Stimulated activated CD4-positive, alpha-beta T cell treated with anti-CD3 and anti-CD28 coated beads, TNF-alpha, amount 100 ng/mL, for 1 hour (primary cell): ENCODE measurements at places on chromosomes 16 and 17.

DNA sequence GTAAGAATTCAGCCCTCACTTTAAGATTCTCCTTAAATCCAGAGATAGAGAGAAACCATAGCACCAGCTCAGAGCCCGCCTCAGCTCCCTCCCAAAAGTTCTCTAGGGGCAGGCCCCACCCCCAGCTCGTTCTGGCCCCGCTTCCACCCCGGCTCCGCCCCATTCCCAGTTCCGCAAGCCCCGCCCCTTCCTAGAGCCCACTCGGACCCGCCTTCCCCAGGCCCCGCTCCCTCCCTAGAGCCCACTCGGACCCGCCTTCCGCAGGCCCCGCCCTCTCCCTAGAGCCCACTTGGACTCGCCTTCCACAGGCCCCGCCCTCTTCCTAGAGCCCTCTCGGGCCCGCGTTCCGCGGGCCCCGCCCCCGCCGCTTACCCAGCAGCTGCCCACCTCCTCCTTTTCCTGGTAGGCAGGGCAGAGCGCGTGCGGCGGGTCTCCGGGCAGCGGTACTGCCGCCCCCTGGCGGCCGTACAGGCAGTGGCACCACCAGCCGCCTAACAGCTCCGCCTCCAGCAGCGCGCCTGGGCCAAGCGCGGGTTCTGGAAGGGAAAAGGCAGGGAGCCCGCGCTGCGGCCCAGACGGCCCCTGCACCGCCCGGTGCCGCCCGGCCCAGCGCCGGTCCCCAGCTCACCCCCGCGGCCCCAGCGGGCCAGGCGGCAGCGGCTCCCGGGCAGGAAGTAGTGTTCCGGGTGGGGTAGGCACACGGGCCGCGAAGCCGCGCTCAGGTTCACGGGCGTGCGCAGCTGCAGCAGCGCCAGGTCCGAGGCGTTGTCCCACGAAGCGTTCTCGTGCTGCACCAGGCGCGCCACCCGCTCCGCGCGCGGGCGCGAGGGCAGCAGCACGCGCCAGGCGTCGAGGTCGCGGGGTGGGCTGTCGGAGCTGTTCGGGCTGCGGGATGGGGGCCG is 6.8 kb upstream of the PRSS8 start:
- peak; percentile 91 for DNase-seq

- DNase-seq, result no peak
Measured at GRCh38 chr16:79480056-79480455, 120.5 kb downstream of the MAF start.

- DNase-seq, result no peak
Measured at GRCh38 chr16:87582966-87583325, 19.4 kb upstream of the JPH3 start.

DNA sequence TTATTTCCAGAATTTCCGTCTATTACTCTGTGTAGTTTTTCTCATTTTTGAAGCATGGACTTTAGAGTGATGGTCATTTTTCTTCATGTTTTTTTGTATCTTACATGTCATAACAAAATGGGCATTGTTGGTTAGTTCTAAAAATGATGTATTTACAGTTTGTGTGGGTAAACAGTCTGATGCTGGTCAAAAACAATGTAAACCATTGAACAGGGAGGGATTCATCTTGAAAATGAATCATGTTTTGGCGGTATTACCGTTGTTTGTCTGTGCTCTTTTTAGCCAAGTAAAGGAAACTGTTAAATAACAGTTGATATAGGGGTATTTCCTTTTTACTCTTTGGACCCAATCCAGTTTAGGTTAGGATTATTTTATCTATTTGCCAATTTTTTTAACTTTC is 315.8 kb downstream of the BCAS3 start:
- no peak for DNase-seq

- no peak for DNase-seq
Measured at GRCh38 chr16:78483124-78483992, 383.9 kb downstream of the WWOX start.

DNA sequence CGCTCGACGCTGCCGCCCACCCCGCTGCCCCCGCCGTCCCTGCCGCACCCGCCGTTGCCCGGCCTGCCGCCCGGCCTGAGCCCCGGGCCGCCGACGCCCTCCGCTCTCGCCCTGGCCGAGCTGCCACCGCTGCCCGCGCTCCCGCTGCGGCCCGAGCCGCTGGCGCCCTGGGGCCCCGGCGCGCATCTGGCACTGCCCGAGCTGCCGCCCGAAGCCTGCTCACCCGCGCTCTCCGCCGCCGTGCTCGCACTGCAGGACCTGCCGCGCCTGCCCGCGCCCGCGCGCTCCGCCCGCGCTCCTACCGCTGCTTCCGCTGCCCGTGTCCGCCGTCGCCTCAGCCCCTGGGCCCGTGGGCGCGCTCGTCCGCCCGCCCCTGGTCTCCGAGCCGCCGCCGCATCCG is 8.4 kb upstream of the CLDN9 start:
- no peak for DNase-seq

DNA sequence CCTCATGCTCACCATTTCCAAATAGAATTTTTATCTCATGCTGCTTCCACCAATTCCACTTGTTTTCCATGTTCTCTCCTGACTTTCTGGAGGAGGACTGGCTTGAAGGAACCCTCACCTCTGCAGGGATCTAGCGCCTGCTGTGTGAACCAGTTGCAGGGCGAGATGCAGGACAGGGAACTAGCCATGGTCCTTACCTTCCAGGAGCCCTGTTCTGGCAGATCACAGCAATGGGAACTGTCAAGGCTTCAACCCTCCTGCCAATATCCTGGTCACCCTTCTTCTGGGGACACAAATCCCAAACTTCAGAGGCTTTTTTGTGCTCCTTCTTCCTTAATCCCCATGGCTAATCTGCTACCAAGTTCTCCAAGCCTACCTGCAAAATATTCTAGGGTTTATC is 60.4 kb upstream of the MMP2 start:
- DNase-seq, result no peak

DNA sequence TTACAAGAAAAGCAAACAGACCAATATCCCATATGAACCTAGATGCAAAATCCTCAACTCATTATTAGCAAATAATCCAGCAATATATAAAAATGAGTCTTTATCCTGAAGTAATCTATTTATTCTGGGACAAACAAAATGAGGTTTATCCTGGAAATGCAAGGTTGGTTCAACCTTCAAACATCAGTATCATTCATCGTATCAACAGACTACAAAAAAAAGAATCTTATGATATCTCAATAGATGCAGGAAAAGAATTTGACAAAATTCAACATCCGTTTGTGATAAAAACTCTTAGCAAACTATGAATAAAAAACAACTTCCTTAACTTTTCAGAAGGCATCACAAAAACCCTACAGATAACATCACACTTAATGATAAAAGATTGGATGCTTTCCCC is 18.4 kb upstream of the BAIAP2 start:
- DNase-seq, result no peak

GRCh38 chr16:25707982-25708583 is 16.3 kb downstream of the HS3ST4 start:
- DNase-seq, result no peak

- no peak for DNase-seq
Measured at GRCh38 chr17:61382796-61383688, 16.6 kb upstream of the TBX2 start.

DNA sequence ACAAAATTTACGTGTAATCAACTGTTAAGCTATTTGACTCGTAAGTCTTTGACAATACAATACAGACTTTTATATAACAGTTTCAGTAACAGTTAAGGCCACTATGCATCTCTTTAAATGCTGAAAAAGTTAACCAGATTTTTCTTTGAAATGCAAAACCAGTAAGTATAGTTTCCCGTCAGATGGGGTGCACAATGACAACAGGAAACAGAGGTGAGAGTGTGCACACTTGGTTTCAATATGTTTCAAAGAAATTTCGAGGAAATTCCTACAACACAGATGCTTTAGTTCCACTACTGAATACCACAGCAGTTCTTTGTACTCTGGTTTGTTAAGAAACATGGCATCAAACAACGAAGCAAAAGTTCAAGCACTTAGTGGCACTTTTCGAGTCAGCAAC is 48.4 kb downstream of the RNF157 start:
- no peak for DNase-seq

GRCh38 chr16:8867216-8867931 is 1.4 kb downstream of the CARHSP1 start:
- DNase-seq, result no peak

GRCh38 chr16:11350921-11351335 is 5.7 kb downstream of the RMI2 start:
- no peak for DNase-seq

- DNase-seq, result no peak
Measured at GRCh38 chr17:8447799-8448198, 12.1 kb downstream of the NDEL1 start.

- no peak for DNase-seq
Measured at GRCh38 chr17:70332356-70333210, 163.3 kb downstream of the KCNJ2 start.

GRCh38 chr17:13597723-13598347 is 3.9 kb downstream of the HS3ST3A1 start:
- no peak for DNase-seq

- no peak for DNase-seq
Measured at GRCh38 chr17:76696763-76697701, 13.7 kb downstream of the MXRA7 start.

DNA sequence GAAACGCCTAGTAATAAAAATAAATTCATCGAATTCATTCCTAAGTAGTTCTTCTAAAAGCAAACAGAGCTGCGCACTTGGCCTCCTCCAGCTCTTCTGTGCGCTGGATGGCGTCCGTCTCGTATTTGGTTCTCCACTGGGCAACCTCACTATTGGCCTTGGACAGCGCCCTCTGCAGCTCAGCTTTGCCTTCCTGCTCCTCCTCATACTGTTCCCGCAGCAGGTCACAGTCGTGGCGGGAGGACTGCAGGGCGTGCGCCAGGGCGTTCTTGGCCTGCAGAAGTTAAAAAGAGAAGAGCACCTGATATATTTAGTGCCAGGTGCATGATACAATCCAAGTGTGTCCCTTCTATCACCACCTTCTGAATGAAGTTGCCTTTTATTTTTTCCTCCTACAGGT is 21.8 kb downstream of the MYH3 start:
- DNase-seq, result no peak

- no peak for DNase-seq
Measured at GRCh38 chr17:51706093-51706492, 445.7 kb downstream of the UTP18 start.

- DNase-seq, result no peak
Measured at GRCh38 chr17:8051831-8052230, 13.0 kb downstream of the ALOX15B start.

DNA sequence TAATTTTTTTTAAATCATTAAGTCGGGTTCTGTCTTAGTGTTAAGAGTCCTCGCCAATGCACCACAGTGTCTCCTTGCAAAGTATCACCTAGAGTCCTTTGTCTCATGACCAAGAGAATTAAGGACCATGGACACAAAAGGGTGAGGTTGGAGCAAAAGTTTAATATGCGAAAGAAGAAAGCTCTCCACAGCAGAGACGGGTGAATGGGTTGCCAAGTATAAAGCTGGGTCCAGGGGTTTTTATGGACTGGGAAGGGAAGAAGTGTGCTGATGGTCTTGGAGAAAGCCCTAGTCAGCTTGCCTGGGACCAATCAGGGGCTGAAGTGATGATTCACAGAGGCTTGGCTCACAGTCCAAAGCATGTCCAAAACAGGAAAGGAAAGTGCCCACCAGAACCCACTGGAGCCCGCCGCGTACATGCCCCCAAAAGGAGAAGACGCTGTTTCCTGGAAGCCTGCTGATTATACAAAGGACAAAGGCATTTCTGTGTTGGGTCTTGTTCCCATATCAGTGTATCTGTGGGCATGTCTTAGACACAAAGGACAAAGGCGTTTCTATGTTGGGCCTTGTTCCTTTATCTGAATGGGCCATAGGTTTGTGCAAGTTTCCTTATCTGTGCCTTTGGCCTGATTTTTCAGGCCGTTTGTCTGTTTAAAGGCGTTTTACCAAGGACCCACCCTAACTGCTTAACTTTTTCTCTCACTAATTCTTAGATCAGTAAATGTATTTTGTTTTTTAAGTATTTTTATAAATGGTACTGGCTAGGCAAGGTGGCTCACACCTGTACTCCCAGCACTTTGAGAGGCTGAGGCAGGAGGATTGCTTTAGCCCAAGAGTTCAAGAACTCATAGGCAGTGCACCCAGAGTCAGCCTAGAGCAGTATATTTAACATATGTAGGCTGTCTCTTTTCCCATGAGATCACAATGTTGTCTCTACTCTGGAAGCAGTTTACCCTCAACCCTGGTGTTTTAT is 28.7 kb upstream of the ATF7IP2 start:
- DNase-seq, result no peak

DNA sequence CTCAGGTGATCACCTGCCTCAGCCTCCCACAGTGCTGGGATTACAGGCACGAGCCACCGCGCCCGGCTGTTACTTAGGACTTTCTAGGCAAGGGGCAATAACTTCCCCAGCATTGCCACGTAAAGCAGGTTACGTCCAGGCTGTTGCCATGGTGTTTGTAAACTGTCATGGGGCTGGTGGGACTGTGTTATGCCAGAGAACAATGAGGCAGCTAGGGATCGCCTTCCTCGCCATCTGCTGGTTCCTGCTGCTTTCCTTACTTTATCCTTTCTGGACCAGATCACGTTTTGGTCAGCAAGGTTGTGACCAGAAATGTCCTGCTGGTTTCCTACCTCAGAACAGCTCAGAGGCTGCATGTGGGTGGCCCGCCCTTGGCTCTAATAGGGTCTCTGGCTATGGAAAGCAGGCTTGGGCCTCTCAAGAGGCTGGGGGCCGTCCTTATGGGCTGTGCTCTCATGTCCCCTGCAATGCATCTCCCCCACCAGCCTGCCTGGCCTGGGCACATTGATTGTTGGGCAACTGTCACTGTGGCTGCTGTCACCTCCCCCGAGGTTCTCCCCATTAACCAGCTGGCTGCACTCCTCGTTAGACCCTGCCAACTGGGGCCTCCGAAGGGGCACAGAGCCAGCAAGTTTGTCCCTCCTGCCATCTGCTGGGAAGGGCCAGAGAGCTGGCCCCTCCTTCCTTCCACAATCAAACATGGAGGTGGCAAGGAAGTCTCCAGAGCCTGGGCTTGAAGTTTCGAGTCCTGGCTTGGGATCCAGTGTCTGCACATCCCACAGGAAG is 28.2 kb upstream of the ZC3H18 start:
- DNase-seq, result no peak

DNA sequence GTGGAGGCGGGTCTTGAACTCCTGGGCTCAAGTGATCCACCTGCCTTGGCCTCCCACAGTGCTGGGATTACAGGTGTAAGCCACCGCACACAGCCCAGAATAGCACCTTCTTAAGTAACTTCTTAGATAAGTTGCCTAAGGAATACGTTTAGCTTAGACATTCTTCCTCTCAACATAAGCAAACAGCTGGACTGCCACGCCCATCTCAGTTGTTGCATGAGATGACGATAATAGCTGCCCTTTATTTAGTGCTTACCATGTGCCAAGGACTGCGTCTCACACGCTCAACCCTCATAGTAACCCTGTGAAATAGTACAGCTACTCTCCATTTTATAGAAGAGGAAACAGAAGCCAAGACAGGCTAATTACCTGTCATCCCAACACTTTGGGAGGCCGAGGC is 11.8 kb downstream of the HASPIN start:
- DNase-seq, result no peak

- no peak for DNase-seq
Measured at GRCh38 chr17:63659850-63660249, 37.6 kb downstream of the MAP3K3 start.

- DNase-seq, result no peak
Measured at GRCh38 chr17:19260958-19261357, 23.8 kb downstream of the EPN2 start.

- no peak for DNase-seq
Measured at GRCh38 chr17:77510133-77510796, 369.5 kb downstream of the SEC14L1 start.

- DNase-seq, result no peak
Measured at GRCh38 chr17:48751172-48751571, 22.6 kb upstream of the HOXB13 start.
